CD4-positive, alpha-beta T cell (primary cell): ENCODE measurements at places on chromosomes 6 and 20.

DNA sequence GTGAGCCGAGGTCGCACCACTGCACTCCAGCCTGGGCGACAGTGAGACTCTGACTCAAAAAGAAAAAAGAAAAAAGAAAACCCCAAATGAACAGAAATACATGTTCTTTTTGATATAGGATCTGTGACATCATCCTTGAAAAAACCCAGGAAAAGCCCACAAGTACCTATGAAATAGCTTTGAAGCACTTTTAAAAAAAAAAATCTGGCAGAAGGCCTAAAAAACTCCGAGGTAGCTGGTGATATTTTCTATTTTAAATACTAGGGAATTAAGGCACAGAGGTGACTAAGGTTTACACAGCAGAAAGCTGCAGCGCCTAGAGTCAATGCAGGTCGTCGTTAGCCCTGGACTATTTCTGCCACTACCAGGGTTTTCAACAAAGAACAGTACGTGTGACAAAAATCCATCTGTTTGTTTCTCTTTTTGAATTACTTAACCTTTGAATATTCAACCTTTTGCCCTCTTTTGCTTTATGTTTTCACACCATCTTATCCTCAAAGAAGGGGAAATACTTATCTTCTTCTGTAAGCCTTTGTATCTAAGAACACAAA is 39.4 kb upstream of the EEF1A1 start:
- no peak for DNase-seq

GRCh38 chr20:14410869-14411555 is 73.6 kb upstream of the FLRT3 start:
- DNase-seq = no peak

DNA sequence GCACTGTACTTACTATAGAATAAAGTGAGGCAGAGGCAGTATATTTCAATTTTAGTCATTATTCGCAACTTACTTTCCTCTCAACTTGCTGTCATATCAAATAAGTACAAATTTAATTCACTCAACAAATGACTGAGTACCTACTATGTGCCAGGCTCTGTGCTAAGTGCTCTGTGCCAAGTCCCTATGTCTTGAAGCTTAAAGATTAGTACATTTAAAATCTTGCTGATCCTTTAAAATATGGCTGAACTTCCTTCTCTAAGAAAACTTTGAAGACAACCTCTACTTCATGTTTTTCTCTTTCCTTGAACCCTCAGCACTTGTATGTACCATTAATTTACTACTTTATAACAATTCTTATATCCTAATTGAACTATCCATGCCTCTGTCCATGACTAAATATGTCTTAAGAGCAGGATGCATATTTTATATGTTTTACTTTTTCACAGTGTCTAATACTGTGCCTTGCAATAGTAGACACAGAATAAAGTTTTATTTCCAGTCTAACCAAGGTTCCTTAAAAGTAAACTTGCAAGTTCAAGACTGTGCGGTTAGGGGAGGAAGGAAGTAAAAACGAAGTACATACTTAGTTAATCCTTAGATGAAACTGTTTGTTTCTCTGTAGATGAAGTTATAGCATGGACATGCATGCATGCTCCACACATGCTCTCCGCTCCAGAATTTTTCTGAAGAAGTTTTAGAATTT is 10.0 kb upstream of the LATS1 start:
- DNase-seq = no peak

DNA sequence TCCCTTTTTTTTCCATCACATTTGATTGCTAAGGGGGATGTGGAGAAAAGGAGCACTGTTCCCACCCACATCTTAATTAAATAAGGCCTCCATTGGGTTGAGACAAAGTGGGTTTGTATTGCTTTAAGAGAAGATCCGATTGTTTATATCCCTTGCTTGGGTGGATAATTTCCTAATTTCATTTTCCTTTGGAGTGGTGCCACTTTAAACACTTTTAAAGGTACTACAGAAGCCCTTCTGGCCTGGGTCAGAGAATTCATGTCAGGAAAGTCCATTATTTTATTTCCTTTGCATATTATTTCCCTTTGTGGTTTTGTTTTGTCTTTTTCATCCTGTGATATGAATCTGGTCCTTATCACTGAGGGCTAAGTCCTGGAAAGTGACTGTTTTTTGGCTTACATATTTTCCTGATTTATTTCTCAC is 56.9 kb downstream of the PHACTR2 start:
- no peak for DNase-seq

DNA sequence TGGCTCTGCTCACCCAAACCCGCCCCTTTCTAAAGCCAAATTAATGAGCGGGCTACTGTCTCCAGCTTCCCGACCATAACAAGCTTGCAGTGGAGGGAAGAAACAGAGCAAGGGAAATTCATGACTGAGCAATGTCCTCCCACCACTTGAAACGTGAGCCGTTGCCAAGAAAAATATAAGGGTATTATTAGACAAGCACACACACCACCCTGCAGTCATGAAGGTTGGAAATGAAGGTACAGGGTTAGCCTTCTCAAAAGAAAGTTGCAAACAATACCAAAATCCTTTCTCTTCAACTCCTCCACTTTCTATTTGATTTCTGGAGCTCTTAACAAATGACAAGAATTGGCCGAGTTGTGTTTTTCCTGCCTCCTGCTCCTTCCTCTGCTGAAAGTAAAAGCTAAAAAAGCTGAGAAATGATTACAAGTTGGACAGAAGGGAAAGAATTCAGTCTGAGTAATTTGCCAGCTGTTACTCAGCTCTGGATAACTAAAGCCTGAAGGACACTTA is 151.1 kb upstream of the B3GAT2 start:
- no peak for DNase-seq

- DNase-seq = no peak
Measured at GRCh38 chr20:37290158-37290810, 829 bp downstream of the MANBAL start.

- no peak for DNase-seq
Measured at GRCh38 chr20:48329676-48330664, 497.8 kb downstream of the PREX1 start.

GRCh38 chr6:11033825-11034224 is 10.3 kb downstream of the ELOVL2 start:
- DNase-seq = no peak

DNA sequence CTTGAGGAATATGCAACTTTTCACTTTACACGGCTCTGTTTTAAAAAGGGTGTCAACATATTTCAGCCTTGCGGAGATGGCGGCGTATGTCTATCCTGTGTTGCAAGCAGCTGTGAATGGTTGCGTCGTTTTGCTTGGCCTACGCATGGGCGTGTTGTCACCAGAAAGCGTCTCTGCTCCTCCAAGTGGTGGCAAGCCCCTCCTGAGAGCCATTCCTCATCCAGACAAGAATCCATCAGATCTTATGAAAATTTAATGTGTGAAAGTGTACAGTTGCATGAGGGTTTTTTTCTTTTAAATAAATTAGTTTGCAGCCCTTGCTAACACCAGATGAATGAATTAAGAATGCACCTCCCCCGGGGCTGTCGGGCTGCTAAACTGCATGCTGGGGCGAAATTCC is 114.4 kb downstream of the PHACTR3 start:
- DNase-seq = no peak
